ENCODE measurements at places on chromosomes 2 and 18.

GRCh38 chr2:129730979-129731378 lies 248.5 kb upstream of the RAB6C start:
- no peak for DNase-seq

GRCh38 chr2:121697108-121697631 lies 39.5 kb downstream of the NIFK start:
- DNase-seq, result no peak

- no peak for DNase-seq
These were observed 92.1 kb downstream of the RPRM start for GRCh38 chr2:153386481-153386897.

- DNase-seq, result no peak
These were observed 727.9 kb upstream of the CDH2 start for GRCh38 chr18:28904789-28905364.

GRCh38 chr2:232434563-232435374 lies 21.2 kb upstream of the ALPI start:
- DNase-seq, result no peak

DNA sequence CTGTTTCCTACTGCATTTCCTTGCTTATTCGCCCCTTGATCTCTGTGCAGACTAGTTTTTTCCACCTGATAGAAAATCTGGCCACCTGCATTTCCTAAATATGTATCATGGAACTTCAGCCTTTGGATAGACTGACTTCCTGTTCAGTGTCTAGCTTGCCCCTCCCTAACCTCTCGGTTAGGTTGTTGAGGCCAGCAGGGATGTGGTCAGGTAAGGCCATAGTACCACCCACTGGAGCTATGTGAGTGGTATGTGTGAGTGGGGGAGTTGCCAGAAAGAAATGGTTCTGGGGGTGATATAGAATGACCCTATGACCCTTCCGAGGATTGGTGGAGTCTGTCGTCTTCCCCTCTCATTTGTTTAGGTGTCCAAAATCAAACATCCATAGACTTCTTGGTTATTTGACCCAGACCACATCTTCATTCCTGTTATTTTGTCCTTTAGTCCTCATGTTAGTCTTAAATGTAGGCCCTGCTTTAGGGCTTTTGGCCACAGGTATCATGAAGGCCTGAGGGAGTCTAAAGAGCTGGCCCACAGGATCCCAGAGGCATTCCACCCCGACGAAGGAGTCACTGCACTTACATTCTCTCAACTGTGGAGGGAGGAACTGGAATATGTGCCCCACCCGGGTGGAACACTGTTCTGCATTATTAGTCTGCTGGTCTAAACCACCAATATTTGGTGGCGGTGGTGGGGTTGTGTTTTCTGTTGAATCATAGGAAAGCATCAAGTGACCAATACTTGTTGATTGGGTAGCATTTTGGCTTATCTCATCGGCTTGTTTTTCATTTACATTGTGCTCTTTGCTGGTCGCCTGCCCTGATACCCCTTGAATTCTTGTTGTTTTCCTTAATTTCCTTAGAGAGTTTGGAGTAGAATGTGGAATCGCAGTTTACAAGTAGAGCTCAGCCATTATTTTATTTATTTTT lies 21.9 kb downstream of the CAB39 start:
- no peak for DNase-seq

DNA sequence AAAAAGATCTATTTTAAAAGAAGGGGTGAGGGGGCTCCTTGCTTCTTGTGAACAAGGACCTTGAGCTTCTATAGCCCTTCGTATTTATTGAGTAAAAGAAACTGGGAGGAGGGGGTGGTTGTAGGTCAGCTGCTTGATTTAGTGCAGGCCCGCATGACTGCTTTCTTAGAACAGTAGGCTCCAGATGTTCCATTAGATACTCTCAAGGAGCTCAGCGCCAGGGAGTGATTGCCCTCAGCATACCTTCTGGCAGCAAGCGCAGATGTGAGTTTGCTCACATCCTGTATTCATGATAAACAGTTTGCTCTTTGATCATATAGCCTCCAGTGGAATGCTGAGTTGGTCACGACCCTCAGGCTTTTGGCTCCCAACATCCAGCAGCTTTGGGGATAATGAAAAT lies 108.9 kb upstream of the XPO1 start:
- DNase-seq, result no peak

GRCh38 chr2:15050483-15050882 lies 418.0 kb downstream of the LRATD1 start:
- no peak for DNase-seq

GRCh38 chr2:149724091-149724490 lies 136.5 kb upstream of the MMADHC start:
- DNase-seq, result no peak

- peak; percentile 73 for DNase-seq
These were observed 96.2 kb downstream of the KLHL29 start for GRCh38 chr2:23480957-23481797.

GRCh38 chr2:33223856-33224255 lies 252.6 kb upstream of the RASGRP3 start:
- no peak for DNase-seq

DNA sequence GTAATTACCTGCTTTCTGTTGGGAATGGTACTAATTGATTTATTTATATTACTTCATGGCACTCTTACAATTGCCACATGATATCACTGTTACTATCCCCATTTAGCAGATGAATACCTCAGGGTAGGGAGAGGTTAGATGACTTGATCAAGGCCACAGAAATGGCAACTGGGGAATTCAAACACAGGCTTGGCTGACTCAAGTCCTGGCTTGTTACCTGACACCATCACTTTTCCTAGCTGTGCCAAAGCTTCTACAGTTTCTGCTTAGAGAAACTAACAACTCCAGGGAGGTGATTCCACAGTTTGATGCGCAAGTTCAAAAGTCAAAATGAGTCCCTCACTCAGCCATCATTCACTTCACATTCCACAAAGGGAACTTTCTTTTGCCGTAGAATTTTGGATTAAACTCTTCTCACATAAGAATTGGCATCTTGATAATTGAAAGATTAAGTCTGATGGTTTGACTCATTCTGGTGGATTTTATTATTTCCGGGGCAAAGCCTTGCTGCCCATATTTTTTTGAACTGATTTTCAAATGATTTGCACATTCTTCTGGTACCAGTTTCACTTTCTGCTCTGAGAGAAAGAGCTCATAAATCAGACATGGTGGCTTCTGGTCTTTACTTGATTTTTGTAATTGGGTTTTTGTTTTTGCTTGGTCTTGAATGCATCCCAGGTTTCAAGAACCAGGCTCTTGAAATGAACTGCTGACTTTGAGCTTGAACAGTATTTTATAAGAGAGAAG lies 656.8 kb downstream of the BCL11A start:
- no peak for DNase-seq

GRCh38 chr2:168734199-168734760 lies 68.2 kb upstream of the NOSTRIN start:
- DNase-seq, result no peak

DNA sequence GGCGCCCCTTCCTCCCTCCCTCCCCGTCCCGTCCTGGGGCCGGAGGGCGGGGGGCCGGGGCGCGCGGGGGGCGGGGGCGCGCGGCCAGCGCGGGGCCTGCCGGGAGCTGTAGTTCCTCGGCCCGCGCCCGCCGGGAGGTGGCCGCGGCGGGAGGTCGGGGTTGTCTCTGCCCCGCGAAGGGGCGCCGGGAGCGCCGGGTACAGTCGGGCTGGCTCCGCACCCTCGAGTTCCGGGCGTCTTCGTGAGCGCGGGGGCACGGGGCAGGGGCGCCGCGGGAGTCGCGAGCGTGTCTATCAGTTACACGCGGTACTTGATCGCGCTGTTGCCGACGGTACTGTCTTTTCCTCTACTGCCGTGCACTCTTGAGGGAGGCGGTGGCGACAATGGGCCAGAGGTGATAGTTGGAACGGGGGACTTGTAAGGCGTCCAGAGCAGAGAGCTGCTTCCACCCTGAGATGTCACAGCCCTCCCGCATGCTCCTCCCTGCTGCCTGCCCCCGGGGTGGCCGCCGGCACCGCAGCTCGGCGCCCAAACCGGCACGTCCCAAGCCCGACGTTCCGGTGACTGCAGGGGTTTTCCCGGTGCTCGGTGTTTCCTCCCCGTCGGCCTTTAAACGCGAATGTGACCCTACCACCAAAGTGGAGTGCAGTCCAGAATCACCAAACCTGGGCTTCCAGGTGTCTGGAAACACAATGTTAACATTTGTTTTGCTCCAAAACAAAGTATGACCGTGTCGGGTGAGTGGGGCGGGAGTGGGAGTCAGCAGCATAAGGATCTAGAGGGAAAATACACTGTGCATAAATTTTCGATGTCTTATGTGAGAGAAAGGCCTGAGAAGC lies at the start of gene PRKD3:
Gene PRKD3 (minus strand): TSS at position 48 of the 839 bp plus-strand sequence. CDS start 8,309 bp downstream, outside the sequence.
- DNase-seq, result peak; percentile 78

- DNase-seq, result peak; percentile 85
These were observed 136.9 kb upstream of the GATA6 start for GRCh38 chr18:22032392-22032961.

DNA sequence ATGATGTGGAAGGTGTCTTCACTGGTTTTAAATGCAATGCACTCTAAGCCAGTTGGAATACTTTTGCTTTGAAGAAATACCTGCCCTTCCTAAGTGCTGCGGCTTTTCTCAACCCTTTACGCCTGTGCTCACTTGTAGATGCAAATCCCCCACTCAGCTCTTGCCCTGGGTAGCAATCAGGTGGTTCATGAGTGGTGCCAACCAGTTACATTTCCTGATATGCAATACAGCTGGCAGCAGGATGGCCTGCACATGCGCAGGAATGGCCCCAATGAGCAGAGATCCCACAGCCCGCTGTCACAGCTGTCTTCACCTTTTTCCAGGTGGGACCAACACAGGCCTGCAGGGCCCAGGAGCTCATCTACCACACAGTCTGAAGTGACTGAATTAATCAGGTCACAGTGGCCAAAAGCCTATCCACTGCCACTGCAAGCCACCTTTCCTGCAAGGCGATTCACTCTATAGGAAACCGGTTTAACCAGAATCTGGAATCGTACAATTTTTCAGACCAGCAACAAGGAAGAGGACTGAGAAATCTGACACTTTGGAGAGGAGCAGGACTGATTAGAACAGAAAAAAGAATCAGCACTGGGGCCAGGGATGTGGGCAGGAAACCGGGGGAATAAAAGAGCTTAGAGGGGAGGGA lies 247.8 kb downstream of the MYT1L start:
- DNase-seq, result no peak

DNA sequence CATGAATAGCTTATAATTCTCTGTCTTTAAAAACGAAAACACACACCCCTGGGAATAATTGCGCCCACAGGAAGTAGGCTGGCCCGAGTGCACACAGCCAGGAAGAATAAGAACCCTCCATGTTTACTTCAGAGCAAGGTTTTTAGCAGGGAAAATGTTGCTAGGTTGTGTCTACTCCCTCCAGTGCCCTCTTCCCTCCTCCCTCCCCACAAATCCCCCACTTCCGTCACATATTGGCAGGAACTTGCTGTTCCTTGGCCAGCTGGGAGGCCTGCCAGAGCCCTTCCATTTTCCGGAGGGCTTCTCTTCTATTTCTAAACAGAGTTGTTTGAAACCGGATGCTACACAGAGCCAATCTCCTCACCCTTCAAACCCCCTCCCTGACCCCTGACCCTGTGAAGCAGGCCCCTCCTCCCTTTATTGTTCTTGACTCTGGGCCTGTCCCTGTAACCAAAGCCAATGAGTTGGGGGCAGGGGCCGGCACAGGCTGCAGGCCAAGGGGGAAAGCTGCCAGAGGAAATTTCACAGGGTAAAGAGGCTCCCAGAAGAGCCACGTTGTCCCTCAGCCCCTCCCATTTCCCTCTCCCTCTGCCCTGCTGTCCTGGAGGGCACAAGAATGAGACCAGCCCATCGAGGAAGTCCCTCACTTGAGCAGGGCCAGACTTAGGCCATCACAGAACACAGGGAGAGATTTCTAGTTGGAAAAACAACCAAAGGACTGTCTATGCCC lies 49.8 kb upstream of the LGALSL start:
- DNase-seq, result peak; percentile 41

GRCh38 chr2:229180658-229181057 lies 90.4 kb downstream of the PID1 start:
- no peak for DNase-seq

DNA sequence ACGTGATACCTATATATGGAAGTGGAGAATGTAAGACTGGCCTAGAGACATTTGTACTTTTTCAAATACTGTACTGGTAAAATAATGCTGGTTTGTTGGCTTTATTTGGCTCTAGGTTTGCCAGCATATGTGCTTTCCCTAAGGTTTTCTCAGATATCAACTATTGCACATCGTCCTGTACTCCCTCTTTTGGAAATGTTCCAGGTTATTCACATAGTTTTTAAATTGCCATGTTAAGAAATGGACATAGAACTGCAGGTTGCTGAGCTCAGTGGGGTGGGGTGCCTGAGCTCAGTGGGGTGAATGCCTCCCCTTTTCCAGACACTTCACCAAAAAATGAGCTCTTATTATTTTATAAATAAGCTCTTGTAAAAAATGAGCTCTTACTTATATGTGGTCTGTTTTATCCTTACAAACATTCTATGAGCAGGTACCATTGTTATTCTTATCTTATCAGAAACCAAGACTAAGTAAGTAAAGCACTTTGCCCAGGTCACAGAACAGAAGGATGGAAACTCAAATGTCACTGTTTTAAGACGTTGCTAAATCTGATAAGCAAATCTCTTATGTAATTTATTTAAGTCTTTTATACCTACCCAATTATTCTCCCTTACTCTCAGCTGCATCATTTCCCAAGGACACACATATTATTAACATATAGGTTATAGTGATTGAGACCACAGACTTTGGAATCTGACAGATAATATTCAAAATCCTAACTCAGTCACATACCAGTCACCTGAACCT lies 99.0 kb downstream of the CPS1 start:
- DNase-seq, result no peak

DNA sequence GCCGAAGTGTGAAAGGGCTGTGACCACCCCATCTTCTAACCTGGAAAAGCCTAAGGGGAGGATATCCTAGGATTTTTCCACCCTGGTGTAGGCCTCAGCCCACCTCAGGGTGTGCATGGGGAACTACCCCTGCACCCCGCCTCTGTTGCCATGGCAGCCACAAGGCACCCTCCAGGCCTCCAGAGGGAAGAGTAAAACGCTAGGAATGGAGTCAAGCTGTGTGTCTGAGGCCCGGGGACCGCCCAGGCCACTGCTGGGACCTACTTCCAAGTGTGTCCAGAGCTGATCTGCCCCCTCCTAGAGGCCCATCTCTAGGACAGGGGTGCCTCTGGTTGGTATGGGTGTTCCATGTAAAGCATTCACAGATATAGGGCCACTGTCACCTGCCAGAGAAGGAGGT lies 86.7 kb downstream of the PLB1 start:
- no peak for DNase-seq

DNA sequence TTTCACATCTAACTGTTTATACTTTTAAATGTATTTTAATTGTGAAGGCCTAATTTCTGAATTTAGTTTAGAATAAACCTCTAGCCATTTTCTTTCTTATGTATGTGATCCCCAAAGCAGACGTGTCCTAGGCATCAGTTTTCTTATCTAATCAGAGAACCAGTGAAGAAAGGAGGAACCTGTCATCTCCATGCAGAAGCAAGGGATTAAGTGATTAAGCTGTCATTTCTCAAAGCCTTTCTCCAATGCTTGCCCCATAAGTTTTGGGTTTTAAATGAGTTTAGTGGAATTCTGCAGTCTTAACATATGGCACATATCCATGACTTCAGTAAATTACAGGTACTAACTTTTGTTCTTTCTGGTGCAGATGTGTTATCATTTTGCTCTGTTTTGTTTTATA lies 190.4 kb downstream of the PLCL1 start:
- no peak for DNase-seq

GRCh38 chr2:190980630-190981209 lies 33.3 kb downstream of the STAT1 start:
- no peak for DNase-seq

GRCh38 chr2:181578829-181579228 lies 78.1 kb downstream of the CERKL start:
- no peak for DNase-seq
